ENCODE measurements at places on chromosomes 3 and 15. TPM values are rescaled to one million over a fixed set of nuclear protein-coding genes. Genes with fewer than 3 reads are reported as not detected.
A peak's percentile ranks its signal among the peaks of the same experiment; 100 is the strongest.

GRCh38 chr3:18417904-18418572 lies 7.1 kb downstream of the SATB1 start:
- DNase-seq, result no peak

DNA sequence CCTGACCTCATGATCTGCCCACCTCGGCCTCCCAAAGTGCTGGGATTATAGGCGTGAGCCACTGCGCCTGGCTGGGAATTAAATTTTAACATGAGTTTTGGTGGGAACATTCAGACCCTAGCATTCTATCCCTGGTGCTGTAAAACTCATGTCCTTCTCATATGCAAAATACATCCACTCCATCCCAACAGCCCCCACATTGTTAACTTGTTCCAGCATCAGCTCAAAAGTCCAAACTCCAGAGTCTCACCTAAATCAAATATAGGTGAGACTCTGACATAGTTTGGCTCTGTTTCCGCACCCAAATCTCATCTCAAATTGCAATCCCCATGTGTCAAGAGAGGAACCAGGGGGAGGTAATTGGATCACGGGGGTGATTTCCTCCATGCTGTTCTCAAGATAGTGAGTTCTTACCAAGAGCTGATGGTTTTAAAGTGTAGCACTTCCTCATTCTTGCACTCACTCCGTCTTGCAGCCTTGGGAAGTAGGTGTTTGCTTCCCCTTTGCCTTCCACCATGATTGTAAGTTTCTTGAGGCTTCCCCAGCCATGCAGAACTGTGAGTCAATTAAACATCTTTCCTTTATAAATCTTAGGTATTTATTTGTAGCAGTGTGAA lies 96.2 kb upstream of the PLCL2 start:
- no peak for DNase-seq

DNA sequence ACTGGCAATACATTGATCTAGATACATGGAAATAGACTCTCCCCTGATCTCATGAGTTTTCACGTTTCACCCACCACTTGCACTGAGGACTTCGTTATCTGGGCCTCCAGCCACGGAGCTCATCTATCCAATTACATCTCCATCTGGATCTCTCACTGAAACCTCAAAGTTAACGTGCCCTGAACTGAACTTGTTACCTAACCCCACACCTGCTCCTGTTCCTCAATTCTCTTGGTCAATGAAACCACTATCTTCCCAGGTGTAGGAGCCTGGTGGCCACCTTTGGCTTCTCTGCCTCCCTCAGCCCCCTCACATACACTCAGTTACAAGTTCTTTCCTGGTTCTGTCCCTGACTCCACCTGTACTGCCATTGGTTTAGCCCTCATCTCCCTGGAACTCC lies 9.7 kb downstream of the DGKG start:
- DNase-seq, result no peak

Gene ISG20
- polyA plus RNA-seq, result 0.39 TPM

Gene ZPLD1
- polyA plus RNA-seq, result 0.85 TPM

Gene POPDC2
- 4.7 TPM for polyA plus RNA-seq

Gene GAP43
- 0.30 TPM for polyA plus RNA-seq

DNA sequence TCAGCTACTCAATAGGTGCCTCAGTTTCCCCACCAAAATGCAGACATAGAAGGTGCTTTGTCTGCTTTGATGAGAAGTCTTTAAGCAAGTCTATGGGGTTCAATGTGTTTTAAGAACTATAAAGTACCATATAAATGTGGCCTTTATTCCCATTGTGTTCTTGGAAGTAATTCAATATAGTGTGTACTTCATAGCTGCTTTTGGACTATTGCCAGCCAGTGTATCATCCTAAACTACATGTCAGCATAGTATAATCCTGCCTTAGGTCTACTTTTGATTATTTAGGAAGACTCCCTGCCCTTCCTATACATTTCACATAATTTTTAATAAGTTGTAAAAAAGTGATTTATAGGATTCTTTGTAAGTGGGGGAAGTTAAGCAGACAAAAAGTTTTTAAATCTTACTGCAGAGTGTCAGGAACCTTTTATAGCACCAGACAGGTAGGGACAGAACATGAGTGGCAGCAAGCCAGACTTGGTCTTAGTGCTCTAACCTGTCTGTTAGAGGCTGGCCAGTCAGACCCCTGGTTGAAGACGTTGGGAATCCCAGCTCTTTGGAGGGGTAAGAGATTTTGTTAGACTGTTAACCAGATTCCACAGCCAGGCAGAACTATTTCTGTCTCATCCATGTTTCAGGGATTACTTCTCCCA lies 48.4 kb downstream of the MLH1 start:
- DNase-seq, result no peak

DNA sequence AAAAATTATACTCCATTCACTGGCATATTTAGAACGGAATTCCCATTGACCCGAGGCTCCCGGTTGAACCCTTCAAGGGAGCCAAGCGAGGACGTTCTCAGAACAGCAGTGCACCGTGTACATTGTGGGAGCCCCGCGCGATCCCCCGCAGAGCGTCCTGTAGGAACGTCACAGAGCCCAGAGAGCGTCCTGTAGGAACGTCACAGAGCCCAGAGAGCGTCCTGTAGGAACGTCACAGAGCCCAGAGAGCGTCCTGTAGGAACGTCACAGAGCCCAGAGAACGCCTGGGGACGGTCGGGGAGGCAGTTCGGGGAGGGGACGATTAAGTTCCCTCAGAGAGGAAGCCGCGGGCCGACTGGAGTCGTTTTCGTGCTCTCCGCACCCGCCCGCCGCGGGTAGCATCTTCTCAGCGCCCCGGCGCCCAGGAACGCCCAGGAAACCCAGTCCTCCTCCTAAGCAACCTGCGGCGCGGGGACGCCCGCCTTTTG lies 506 bp upstream of the ATP1B3 start:
- peak; percentile 65 for DNase-seq

GRCh38 chr15:68100194-68100593 lies 46.1 kb downstream of the PIAS1 start:
- DNase-seq, result no peak

GRCh38 chr3:146646261-146646660 lies 41.1 kb upstream of the PLSCR5 start:
- no peak for DNase-seq

- no peak for DNase-seq
These were observed 1.5 kb downstream of the SFMBT1 start for GRCh38 chr3:53044371-53044710.

GRCh38 chr3:61561374-61562041 lies at the start of gene PTPRG:
Gene PTPRG, plus strand, starts transcription at chr3:61561571. Its CDS starts 717 bp downstream, at chr3:61562288.
- DNase-seq, result peak; percentile 90

Gene KCNMB3
- 7.3 TPM for polyA plus RNA-seq

- no peak for DNase-seq
These were observed 10.1 kb downstream of the ARHGAP31 start for GRCh38 chr3:119304201-119304713.

Gene DISP2
- polyA plus RNA-seq, result 0.26 TPM

DNA sequence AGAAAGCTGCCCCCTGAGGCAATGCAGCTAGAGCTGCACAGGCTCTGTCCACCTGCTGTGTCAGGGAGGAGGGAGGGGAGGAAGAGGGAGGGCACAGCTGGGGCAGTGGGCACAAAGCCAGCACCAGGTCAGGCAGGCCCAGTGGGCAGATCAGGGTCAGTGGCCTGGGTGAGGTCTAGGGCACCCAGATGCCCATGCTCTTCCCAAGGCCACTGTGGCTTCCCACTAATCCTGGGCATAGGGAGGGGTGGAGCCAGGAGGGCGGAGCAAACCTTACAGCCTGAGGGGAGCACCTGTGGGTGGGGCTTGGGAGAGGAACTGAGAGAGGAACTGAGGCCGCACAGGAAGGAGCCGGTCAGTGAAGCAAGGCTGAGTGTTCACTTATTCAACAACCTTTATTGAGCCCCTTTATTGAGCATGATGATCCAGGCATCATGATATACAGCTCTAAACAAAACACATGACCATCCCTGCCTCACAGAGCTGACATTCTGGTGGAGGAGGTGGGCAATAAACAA lies 55.0 kb downstream of the RHCG start:
- DNase-seq, result no peak

Gene TPRG1
- 0.79 TPM for polyA plus RNA-seq

DNA sequence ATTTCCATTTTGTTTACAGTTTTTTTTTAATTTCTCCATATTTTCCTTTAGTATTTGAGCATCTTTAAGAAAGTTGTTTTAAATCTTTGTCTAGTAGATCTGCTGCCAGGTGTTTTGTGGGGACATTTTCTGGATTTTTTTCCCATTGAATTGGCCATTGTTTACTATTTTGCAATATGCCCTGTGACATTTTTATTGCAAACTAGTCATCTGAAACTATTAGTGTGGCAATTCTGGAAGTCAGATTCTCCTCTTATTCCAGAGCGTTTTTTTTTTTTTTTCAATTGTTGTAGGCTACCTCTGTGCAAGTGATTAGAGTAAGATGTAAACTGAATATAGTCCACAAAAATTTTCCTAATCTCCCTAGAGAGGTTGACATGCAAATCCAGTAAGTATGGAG lies 334.2 kb downstream of the PYDC2 start:
- DNase-seq, result no peak

GRCh38 chr3:37506956-37507535 lies 332.7 kb upstream of the LRRFIP2 start:
- no peak for DNase-seq

DNA sequence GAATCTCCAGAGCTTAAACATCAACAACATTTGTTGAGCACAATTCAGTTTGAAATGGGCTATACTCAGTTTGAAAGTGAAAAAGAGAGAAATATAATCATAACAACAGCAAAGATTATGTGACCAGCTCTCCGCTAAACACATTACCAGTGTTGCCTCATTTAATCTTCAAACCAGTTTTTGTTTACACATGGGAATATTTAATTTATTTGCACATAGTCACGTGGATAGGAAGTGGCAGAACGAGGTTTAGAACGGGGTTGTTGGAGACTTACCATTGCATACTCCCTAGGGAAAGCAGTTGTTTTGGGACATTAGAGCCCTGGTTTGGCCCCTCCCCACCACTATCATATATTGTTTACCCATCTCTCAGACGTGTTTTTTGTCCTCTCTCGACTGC lies 77.2 kb downstream of the IL1RAP start:
- DNase-seq, result no peak

GRCh38 chr15:45276831-45277230 lies 24.8 kb downstream of the SLC28A2 start:
- no peak for DNase-seq

Gene CCR8
- polyA plus RNA-seq, result not detected

Gene RAD51
- 10.8 TPM for polyA plus RNA-seq

DNA sequence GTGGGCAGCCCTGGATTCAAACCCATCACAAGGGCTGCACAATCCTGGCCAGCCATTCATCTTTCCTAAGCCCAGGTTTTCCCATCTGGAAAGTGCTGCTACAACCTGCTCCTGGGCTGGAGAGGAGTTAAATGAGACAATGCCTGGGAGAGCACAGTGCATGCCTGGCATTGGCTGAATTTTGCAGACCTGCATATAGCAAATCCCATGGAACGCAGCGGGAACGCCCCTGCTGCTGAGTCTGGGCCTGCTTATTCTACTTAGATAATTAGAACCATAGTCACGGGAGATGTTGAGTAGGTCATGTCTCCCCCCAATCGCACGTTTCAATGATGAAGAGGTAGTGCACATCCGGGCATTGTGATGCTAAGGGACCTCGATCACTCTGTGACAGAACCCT lies 46.6 kb downstream of the ABTB1 start:
- DNase-seq, result no peak

Gene H1-8
- polyA plus RNA-seq, result not detected
